ENCODE measurements at places on chromosomes 2 and 18.

GRCh38 chr18:62715759-62716615 is 646 bp downstream of the PHLPP1 start:
- no peak for DNase-seq

DNA sequence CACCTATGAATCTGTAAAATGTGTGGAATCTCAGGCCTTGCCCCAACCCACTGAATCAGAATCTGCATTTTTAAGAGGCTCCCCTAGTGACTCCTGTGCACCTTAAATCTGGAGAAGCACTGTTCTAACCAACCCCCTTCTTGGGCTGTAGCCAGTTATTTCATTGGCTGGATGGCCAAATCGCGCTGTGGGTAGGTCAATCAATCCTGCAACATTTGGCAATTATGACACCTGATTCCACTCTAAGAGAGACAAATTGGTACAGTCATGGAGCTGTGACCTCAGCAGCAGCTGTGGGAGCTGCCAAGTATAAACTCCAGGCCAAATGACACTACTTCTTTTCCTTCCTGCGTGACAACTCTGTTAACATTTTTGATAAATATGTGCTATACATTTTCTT is 208.7 kb downstream of the CLIP4 start:
- DNase-seq = no peak

- no peak for DNase-seq
Measured at GRCh38 chr2:134231965-134232340, 21.9 kb upstream of the MGAT5 start.

- DNase-seq = no peak
Measured at GRCh38 chr2:45382744-45383143, 228.3 kb downstream of the SRBD1 start.

- DNase-seq = no peak
Measured at GRCh38 chr2:235325151-235325550, 168.7 kb upstream of the AGAP1 start.

GRCh38 chr2:75153221-75153620 is 46.1 kb downstream of the TACR1 start:
- DNase-seq = no peak

- no peak for DNase-seq
Measured at GRCh38 chr2:232013701-232014353, 52.3 kb downstream of the DIS3L2 start.

DNA sequence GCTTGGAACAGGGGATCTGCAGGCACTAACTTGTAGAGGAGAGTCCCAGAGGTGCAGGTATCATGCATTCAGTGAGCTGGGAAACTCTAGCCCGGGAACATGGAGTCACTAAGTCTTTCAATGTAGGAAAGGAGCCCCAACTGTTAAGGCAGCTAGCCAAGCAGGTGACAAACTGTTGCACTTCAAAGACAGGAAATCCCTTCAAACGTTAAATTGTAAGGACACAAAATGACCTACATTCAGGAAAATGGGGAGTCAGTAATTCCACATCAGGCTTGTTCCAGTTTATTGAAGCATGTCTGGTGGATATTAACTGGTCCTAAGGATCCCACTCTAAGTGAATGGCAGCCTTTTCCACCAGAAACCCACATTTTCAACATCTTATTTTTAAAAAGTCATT is 364.5 kb downstream of the MTX2 start:
- DNase-seq = no peak

DNA sequence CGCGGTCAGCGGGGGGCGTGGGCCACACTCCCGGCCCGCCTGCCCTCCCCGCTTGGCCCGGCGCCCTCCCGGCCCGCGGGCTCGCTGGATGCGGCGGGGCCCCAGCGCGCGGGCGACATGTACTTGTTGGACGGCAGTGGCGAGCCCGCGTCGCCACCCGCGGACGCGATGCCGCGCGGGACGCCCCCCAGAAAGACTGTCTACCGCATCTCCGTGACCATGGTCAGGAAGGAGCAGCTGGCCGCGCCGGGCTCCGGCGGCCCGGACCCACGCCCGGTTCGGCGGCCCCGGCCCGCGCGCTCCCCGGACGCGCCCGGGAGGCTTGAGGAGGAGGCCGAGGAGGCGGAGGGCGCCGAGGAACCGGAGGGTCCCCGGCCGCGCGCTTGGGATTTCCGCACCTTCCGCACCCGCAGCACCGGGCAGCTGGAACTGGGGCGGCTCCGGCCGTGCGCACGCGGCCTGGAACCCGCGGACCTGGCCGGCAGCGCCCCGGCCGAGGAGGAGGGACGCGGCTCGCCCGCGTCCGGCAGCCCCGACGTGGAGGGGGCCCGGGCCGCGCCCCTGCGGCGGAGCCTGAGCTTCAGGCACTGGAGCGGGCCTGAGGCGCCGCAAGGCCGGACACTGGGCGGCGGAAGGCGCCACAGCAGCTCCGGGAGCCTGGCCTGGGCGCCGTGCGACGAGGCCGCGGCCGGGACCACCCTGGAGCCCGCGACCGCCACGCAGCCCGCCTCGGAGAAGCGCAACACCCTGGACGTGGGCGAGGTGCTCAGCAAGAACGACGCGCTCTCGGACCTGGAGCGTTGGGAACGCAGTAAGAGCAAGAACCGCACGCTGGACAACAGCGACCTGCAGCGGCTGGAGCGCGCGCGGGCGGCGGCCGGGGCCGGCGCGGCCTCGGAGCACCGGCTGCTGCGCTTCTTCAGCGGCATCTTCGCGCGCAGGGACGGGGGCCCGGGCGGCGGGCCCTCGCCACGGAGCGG is 176.4 kb downstream of the AGAP1 start:
- no peak for DNase-seq

- no peak for DNase-seq
Measured at GRCh38 chr2:191376981-191377629, 131.9 kb downstream of the MYO1B start.

GRCh38 chr18:13306583-13306982 is 88.0 kb downstream of the LDLRAD4 start:
- no peak for DNase-seq

- no peak for DNase-seq
Measured at GRCh38 chr18:61222206-61222605, 111.0 kb upstream of the CDH20 start.

DNA sequence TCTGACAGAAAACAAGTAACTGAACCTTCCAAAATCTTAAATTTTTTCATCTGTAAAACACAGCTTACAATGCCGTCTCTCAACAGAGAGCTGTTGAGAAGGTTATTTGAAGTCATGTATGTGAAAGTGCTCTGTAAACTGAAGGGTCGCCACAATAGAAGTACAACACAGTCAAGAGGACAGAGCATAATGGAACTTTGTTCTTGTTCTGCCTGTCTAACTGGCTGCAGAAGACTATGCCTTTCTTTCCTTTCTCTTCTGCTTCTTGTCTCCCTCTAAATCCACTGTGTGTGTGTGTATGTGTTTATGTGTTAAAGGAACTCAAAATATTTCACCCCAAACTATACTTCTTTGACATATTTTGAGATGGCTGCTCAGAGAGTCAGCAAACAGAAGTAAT is 365.8 kb upstream of the RND3 start:
- DNase-seq = no peak

DNA sequence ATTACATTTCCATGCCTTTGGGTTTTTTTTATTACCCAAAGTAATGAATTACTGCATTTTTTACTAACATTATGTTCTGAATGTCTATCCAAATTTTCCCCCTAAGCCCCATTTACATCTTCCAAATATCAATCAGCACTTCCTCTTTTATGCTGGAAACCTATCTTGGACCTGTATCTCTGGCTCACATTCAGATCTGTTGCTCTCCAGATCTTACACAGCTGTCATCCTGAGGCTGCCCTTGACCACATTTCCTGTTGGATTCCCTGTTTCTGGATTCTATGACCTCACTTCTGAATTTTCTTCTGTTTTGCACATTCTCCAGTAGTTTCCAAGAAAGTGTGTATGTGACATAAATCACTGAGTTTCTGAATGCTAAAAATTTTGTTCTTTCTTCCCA is 146.7 kb downstream of the PDE1A start:
- DNase-seq = no peak

DNA sequence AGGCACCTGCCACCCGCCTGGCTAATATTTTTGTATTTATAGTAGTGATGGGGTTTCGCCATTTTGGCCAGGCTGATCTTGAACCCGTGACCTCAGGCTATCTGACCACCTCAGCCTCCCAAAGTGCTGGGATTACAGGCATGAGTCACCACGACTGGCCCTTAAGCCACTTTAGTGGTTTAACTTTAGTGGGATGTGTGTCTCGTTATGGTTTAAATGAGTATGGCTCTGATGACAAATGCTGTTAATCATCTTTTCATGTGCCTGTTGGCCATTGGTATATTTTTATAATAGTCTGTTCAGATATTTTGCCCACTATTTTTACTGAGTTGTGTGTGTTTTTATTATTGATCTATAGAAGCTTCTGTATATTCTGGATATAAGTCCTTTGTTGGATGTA is 205.9 kb downstream of the MYO1B start:
- no peak for DNase-seq

DNA sequence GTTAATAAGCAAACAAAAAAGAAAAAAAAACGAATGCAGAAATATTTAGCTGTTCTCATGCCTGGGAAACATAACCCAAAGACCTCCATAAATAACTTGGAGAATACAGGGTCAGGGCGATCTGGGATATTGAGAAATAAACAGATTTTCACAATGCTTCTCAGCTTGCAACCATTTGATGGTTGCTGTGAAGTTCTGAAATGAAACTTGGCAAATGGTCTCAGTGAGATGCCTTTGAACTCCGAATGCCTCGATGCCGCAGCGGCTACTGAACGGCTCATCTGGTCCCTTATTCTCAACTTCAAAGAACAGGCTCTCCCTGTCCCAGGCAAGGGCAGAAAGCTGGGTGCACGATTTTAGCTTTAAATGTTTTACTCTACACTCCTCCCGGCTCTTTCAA is 78.1 kb downstream of the ZNF516 start:
- no peak for DNase-seq

GRCh38 chr2:232838406-232838874 is 31.6 kb upstream of the SNORC start:
- no peak for DNase-seq

GRCh38 chr18:28635530-28635929 is 458.6 kb upstream of the CDH2 start:
- DNase-seq = no peak

- no peak for DNase-seq
Measured at GRCh38 chr18:38007676-38008330, 442.2 kb upstream of the CELF4 start.

DNA sequence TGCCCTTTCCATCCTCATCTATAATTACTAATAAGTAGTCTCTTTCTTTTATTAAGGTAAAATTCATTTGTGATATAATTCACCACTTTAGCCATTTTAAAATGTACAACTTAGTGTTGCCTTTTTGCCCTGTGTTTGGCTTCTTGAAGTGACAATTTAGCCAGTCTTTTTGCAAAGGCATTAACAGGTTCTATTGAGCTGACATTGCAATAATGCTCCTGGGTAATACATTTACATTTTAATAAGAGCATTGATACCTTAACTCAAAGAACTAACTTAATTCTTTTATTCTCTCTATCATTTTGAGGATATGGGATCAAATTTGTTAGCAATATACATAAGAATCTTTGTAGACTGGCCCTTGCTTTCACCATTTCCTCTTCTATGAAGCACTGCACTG is 242.3 kb downstream of the LRRTM1 start:
- DNase-seq = no peak

DNA sequence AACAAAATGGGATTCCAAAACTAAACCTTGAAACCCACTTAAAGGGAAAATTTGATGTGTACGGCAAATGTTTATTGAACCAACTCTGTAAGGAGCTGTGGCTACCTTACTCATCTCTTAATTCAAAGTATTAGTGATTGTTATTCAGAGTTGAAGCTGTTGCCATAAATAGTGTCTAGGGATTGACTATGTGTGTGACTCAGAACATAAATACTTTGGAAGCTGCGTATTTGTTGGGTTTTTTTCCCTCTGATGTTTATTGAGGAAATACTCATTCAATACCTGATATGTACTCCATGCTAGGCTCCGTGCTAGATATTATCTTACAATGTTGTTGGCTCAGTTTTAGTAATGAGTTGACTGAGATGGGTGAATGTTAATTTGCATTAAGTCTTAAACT is 90.4 kb downstream of the PTRHD1 start:
- no peak for DNase-seq

DNA sequence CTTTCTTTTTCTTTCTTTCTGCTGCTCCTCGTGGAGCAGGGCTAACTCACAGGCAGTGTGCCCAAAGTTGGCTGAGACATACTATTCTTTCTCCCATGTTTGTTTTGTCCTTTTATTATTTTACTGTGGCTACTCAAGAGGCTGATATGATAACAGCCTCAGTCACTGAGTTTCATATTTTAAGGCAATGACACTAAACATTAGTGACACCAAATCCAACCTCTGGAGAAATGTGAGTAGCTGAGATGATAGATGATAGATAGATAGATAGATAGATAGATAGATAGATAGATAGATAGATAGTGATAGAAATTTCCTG is 45.8 kb upstream of the GLS start:
- no peak for DNase-seq

Data from activated naive CD8-positive, alpha-beta T cell treated with anti-CD3 and anti-CD28 coated beads, Interleukin-2, amount 50 U/mL, for 16 hours (primary cell).